Activated CD4-positive, alpha-beta T cell treated with anti-CD3 and anti-CD28 coated beads, Interleukin-2, amount 10 ng/mL, durations not matched to agents 24 days and 14 days (primary cell): ENCODE measurements at places on chromosomes 11 and 22. TPM values are rescaled to one million over a fixed set of nuclear protein-coding genes. Genes with fewer than 3 reads are reported as not detected.

DNA sequence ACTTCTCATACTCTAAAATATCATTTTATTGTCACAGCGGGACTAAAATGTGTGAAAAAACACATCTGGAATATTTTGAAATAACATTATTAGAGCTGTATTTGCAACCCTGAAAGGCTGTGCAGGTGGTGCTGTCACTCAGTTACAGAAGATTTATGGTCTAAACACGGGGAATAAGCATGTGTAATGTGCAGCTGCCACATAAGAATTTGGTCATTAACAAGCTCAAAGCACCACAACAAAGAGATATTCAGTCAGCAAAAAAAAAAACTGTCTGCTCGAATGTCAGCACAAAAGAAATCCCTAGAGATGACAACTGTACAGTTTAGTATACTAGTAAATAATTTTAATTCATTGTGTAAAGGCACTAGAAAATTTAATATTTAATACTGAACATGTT is 31.3 kb downstream of the TMEM123 start:
- DNase-seq, result no peak
- H3K27me3 ChIP-seq, result no peaks in the 10 kb centered on the region
- peaks cover 74% of the 10 kb centered on the region for H3K4me1 ChIP-seq
- no peak overlapping the region for H3K27ac ChIP-seq

- no peak for DNase-seq
- no peaks in the 10 kb centered on the region for H3K4me1 ChIP-seq
- H3K36me3 ChIP-seq, result no peaks in the 10 kb centered on the region
- no peak overlapping the region for H3K4me3 ChIP-seq
These were observed 169.9 kb downstream of the COMMD9 start for GRCh38 chr11:36119300-36119699.

GRCh38 chr22:39117585-39118191 is 20.6 kb downstream of the APOBEC3H start:
- no peaks in the 10 kb centered on the region for H3K36me3 ChIP-seq
- peak; percentile 92 for DNase-seq
- H3K4me3 ChIP-seq, result peak overlapping the region; percentile 38
- H3K27ac ChIP-seq, result peak overlapping the region; percentile 85
- H3K27me3 ChIP-seq, result no peaks in the 10 kb centered on the region

DNA sequence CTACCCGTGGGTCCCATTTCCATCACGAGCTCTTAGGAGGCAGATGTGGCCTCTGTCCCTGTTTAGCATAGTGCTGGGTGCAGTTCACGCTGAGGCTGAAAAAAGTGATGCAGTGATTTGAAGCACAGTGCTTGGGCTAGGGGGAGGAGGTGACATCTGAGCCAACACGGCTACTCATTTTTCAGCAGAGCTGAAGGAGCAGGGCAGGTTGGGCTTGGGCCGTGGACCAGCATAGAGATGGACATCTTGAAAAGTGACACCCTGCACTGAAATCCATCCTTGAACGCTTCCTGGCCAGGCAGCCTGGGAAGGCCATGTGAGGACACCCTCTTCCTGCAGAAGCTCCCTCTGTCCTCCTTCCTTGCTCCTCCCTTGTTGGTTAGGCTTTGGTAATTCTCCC is 66.4 kb downstream of the ADAMTS15 start:
- H3K27me3 ChIP-seq, result no peaks in the 10 kb centered on the region
- no peak for DNase-seq
- no peaks in the 10 kb centered on the region for H3K36me3 ChIP-seq

- H3K4me3 ChIP-seq, result no peak overlapping the region
- no peaks in the 10 kb centered on the region for H3K36me3 ChIP-seq
- H3K27me3 ChIP-seq, result peaks cover 38% of the 10 kb centered on the region
These were observed 6.5 kb upstream of the SPON1 start for GRCh38 chr11:13955971-13956421.

- H3K36me3 ChIP-seq, result peaks cover 14% of the 10 kb centered on the region
- no peak overlapping the region for H3K4me3 ChIP-seq
- H3K27ac ChIP-seq, result no peak overlapping the region
- no peaks in the 10 kb centered on the region for H3K27me3 ChIP-seq
These were observed 28.8 kb downstream of the SWAP70 start for GRCh38 chr11:9692691-9693090.

DNA sequence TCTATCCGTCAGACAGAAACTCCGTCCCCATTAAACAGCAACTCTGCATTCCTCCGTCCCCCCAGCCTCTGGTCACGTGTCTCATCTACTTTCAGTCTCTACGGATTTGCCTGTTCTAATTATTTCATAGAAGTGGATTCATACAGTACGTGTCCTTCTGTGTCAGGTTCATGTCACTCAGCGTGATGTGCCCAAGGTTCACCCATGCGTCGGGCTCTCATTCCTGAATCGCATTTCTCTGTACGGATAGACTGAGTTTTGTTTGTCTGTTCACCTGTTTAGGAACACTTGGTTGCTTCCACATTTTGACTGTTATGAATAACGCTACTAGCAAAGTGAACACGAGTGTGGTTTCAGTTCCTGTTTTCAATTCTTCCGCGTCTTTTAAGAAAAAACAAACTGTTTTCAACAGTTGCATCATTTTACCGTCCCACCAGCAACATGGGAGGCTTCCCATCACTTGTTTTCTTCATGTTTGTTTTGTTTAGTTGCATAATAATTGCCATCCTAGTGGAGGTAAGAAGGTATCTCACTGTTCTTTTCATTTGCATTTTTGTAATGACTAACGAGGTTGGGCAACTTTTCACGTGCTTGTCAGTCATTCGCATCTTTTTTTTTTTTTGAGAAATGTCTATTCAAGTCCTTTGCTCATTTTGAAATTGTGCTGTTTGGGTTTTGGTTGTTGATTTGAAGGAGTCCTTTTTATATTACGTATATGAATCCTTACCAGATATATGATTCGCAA is 8.9 kb upstream of the NLRP6 start:
- DNase-seq, result peak; percentile 87
- peak overlapping the region; percentile 91 for H3K4me3 ChIP-seq
- peaks cover 38% of the 10 kb centered on the region for H3K4me1 ChIP-seq

- DNase-seq, result no peak
- no peak overlapping the region for H3K4me3 ChIP-seq
- peaks cover 19% of the 10 kb centered on the region for H3K36me3 ChIP-seq
- peaks cover 8% of the 10 kb centered on the region for H3K27me3 ChIP-seq
- H3K4me1 ChIP-seq, result no peaks in the 10 kb centered on the region
These were observed 26.9 kb downstream of the RTN4RL2 start for GRCh38 chr11:57487021-57487778.

GRCh38 chr11:69393865-69394233 is 87.6 kb upstream of the LINC01488 start:
- H3K4me1 ChIP-seq, result no peaks in the 10 kb centered on the region
- H3K27me3 ChIP-seq, result no peaks in the 10 kb centered on the region
- H3K4me3 ChIP-seq, result no peak overlapping the region
- H3K27ac ChIP-seq, result no peak overlapping the region
- no peak for DNase-seq

- H3K27me3 ChIP-seq, result no peaks in the 10 kb centered on the region
- H3K4me1 ChIP-seq, result peaks cover 10% of the 10 kb centered on the region
- H3K27ac ChIP-seq, result no peak overlapping the region
- H3K4me3 ChIP-seq, result no peak overlapping the region
- peaks cover 7% of the 10 kb centered on the region for H3K36me3 ChIP-seq
- DNase-seq, result no peak
These were observed 15.3 kb upstream of the RAB30 start for GRCh38 chr11:83087035-83087434.

DNA sequence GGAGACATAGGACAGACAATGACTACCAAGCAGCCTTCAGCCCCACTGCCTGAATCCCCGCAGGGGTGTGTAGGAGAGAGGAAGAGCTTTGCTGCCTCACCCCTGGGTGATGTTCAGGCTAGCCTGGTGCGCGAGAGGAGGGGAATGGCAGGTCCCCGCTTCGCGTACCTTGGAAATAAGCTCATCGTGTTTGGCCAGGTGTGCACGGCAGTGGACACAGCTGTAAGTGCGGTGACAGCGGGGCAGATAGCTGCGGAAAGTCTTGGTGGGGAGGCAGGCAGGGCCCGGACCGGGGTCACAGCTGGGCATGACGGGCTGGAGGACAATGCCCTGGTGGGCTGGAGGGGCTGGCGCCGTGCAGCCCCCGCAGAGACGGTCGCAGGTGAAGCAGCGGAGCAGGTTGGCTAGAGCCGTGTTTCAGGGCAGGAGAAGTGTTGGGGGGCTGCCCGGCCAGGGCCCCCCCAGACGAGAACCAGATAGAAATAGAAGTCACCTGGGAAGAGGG is 2.9 kb downstream of the YPEL4 start:
- no peak overlapping the region for H3K27ac ChIP-seq
- DNase-seq, result no peak
- H3K4me1 ChIP-seq, result peaks cover 46% of the 10 kb centered on the region
- H3K4me3 ChIP-seq, result no peak overlapping the region
- no peaks in the 10 kb centered on the region for H3K36me3 ChIP-seq

DNA sequence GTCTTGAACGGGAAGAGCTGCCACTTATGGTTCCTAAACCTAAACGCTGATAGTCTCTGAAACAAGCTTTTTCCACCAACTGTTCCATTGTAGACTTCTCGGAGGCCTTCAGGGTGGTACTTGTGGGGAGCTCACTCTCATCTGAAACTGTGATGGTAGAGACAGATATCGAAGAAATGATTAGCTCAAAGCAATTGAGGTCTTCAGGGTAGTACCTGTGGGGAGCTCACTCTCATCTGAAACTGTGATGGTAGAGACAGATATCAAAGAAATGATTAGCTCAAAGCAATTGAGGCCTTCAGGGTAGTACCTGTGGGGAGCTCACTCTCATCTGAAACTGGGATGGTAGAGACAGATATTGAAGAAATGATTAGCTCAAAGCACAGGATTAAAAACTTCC is 175.7 kb downstream of the SWAP70 start:
- H3K27me3 ChIP-seq, result no peaks in the 10 kb centered on the region
- H3K36me3 ChIP-seq, result peaks cover 20% of the 10 kb centered on the region
- peaks cover 33% of the 10 kb centered on the region for H3K4me1 ChIP-seq
- DNase-seq, result no peak
- peak overlapping the region; percentile 37 for H3K4me3 ChIP-seq

DNA sequence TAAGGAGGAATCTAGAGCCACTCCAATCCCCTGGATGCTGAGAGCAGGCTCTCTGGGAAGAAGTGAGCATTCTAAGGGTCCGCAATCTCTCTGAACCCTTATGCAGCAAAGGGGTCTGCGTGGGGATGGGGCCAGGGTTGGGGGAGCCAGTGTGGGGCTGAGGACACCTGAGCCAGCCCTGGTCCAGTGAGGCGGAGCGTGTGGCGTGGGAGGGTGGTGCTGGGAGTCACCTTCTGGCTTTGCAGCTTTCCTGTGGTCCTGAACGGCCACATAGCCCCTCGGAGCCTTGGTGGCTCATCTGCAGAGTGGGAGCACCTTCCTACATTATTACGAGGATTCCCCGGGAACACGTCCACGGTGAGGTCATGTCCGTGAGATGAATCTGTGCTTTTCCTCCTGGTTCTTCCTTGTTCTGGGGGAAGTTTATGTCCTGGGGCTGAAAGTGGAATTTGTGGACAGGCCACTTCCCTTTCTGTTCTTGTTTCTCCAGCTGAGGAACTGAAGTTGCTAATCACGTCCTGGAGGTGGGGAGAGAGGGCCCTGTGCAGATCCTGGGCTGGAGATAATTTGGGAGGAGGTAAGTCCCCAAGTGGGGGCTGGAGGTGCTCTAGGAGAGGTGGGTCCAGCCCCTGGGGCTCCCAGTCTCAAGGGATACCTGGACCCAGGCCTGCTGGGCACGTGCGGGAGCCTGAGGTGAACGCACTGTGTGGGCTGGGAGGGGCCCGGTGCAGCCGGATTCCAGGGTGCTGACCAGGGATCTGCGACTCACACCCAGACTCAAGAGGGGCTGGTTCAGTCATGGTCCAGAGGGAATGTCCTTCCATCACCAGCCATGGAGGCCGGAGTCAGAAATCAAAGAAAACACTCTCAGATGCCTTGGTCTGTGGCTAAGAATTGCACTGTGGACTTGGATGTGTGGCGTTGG is 6.1 kb downstream of the MRGPRE start:
- no peak overlapping the region for H3K4me3 ChIP-seq
- peaks cover 2% of the 10 kb centered on the region for H3K4me1 ChIP-seq
- H3K36me3 ChIP-seq, result no peaks in the 10 kb centered on the region
- H3K27me3 ChIP-seq, result peaks cover 2% of the 10 kb centered on the region
- H3K27ac ChIP-seq, result no peak overlapping the region

DNA sequence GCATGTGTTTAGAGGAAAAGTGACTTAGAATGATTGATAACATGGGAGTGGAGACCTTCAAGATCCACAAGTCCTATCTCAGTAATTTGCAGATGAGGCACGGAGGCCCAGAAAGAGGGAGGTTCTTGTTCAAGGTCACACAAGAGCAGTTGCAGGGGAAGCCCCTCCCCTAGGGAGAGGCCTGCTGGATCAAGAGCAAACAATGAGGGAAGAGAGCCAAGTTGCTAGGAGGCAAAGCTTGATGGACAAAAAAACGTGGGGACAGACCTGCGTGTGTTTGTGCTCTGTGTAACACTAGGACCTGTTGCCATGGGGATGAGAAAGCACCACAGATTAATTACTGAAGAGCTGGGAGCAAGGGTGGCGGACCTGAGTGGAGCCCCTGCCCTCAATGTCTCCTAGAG is 6.4 kb upstream of the MFRP start:
- H3K27me3 ChIP-seq, result peaks cover 40% of the 10 kb centered on the region
- no peaks in the 10 kb centered on the region for H3K36me3 ChIP-seq
- no peak for DNase-seq
- H3K4me3 ChIP-seq, result no peak overlapping the region
- no peak overlapping the region for H3K27ac ChIP-seq

DNA sequence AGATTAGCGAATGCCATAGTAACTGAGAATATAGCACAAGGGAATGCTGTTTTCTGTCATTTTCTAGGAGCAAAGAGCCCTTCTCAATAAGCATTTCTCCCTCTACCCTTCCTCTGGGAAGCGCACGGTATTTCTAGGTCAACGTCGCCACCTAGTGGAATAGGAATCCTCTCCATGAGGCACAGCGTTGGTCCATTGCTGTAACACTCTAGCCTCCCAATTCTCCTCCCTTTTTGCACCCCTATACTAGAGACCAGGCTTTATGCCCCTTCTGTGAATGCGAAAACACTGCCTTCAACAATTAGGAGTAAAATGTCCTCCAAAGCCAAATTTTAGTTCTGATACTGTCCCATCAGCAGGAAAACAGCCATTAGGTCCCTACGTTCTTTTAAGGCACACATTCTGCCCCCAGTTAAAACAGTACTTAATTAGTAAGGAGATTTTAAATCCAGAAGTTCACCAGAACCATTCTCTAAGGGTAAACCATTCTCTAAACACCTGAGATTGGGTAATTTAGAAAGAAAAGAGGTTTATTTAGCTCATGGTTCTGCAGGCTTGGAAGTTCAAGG is 12.8 kb upstream of the HYLS1 start:
- H3K4me1 ChIP-seq, result no peaks in the 10 kb centered on the region
- DNase-seq, result peak; percentile 85
- no peaks in the 10 kb centered on the region for H3K36me3 ChIP-seq
- H3K4me3 ChIP-seq, result no peak overlapping the region
- peaks cover 26% of the 10 kb centered on the region for H3K27me3 ChIP-seq
- no peak overlapping the region for H3K27ac ChIP-seq

AP2A2 gene
- total RNA-seq, result 51.4 and 53.8 TPM in 2 replicates

TRPM5 gene
- not detected in 2 replicates for total RNA-seq

ART1 gene
- not detected in 2 replicates for total RNA-seq

FOLR1 gene
- not detected in 2 replicates for total RNA-seq

C11orf16 gene
- total RNA-seq, result not detected in 2 replicates

UBE2L6 gene
- total RNA-seq, result 151 and 157 TPM in 2 replicates

IRAG1 gene
- not detected in 2 replicates for total RNA-seq
